ENCODE measurements at places on chromosomes 5 and 9. TPM values are rescaled to one million over a fixed set of nuclear protein-coding genes. Genes with fewer than 3 reads are reported as not detected.

MRRF gene
- 34.3 TPM for total RNA-seq

GLRA1 gene
- total RNA-seq = not detected

ANKRD31 gene
- total RNA-seq = under 0.01 TPM

SMIM32 gene
- not detected for total RNA-seq

PCDHB2 gene
- under 0.01 TPM for total RNA-seq

SLC27A4 gene
- total RNA-seq = 16.4 TPM

ENDOG gene
- 31.7 TPM for total RNA-seq

PDGFRB gene
- total RNA-seq = 136 TPM

OGN gene
- total RNA-seq = not detected

All from epithelial cell of alveolus of lung (primary cell).